ENCODE measurements at places on chromosomes 1 and 21.

- no peak for DNase-seq
Observed at GRCh38 chr1:80403471-80403893, 1397.0 kb upstream of the ADGRL4 start.

GRCh38 chr1:202088206-202088605 lies 34.5 kb upstream of the GPR37L1 start:
- no peak for DNase-seq

- DNase-seq = no peak
Observed at GRCh38 chr1:247531937-247532336, 4.3 kb downstream of the OR2C3 start.

DNA sequence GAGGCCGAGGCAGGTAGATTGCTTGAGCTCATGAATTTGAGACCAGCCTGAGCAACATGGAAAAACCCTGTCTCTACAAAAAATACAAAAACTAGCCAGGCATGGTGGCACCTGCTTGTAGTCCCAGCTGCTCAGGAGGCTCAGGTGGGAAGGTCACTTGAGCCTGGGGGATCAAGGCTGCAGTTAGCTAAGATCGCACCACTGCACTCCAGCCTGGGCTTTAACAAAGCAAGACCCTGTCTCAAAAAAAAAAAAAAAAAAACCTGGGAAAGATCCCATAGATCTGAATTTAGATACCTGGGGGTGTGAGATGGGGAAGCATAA lies 32.9 kb downstream of the NIBAN1 start:
- DNase-seq = no peak

DNA sequence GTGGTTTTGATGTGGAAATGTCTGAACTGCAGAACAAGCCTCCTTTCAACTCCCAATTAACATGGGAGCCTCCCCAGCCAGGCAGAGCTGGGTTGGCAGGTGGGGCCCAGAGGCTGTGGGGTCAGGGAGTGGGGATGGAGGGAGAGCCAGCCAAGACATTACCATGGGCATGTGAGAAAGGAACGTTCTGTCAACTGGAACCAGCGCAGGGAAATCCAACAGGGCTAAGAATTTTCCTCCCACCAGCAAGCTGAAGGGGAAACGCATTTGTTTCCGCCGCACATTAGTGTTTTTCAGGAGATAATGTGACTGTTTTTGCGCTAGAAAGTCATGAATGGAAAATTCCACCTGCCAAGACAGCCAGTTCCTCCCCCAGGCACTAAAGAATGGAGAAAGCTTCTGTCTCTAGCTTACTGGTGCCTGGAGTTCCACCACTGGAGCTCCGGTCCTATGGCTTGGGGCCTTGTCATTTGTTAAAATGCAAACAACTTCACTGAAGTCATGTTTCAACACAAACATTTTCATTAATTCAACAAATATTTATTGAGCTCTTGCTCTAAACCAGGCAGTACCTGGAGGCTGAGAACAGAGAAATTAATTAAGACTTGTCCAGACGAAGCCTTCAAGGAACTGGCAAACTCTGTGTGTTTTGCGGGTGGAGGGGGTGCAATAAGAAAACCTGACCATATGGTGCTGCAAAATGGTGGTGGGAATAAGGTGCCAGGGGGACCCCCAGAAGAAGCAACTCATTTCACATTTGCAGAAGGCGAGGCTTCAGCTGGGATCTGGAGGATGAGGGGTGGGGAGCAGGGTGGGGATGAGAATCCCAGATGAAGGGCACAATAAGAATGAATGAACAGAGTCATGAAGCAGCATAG lies 305.1 kb downstream of the MATN1 start:
- DNase-seq = no peak
